CD8-positive, alpha-beta memory T cell (primary cell): ENCODE measurements at places on chromosomes 13 and 19.

DNA sequence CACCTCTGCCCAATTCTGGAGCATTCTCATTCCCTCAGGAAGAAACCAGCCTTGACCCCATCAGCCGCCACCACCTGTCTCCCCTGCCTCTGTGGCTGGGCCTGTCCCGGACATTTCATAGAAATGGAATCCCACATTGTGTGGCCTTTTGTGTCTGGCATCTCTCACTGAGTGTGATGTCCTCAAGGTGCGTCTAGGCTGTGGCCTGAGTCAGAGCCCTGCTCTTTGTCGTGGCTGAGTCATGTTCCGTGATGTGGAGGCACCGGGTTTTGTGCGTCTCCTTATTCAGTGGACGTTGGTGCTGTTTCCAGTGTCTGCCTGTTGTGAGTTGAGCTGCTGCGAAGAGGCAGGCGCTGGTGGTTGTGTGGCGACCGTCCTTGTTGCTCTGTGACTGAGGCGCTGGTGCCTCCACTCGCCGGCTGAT lies 3.5 kb downstream of the FZR1 start:
- DNase-seq = no peak

- no peak for DNase-seq
These were observed 7.2 kb upstream of the EPHX3 start for GRCh38 chr19:15239337-15239949.

DNA sequence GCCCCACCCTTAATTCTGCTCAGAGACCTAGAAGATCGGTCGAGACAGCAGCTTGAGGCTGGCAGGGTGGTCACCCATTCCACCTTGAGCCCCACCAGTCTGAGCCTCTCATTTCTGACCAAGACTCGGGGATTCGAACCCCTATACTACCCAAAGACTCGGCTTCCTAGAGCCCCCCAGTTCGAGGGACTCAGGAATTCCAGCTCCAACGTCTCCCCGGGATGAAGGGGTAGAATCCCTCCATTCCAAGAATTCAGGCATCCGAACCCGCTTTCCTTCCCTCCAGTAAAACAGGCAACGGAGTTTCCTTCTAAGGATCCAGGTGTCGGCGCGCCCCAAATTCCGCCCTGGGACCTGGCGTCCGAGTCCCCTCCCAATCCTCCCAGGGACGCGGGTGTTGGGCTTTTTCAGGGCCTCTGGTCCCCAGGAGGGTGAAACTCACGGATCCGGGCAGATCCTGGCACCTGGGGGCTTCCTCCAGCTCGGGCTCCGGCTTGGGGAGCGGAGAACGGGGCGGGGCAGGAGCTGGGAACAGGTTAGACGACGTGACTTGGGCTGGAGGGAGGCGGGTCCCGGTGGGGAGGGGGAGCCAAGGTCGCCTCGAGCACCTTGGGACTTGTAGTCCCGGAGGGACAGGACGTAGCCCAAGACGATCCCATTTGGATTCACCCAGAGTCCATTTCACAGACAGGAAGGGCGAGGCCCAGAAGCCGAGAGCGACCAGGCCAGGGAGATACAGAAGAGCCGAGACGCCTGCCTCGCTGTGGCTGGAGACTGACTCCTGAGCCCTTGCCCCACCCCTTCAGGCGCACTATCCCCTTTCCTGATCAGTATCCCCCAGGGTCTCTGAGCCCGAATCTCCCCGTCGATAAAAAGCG lies at the start of gene PPP1R13L:
Gene PPP1R13L, minus strand, starts transcription at position 513 of the 878 bp plus-strand sequence. CDS start 6,751 bp downstream, outside the sequence.
- no peak for DNase-seq

GRCh38 chr19:31041461-31041860 lies 307.8 kb downstream of the TSHZ3 start:
- DNase-seq = no peak

DNA sequence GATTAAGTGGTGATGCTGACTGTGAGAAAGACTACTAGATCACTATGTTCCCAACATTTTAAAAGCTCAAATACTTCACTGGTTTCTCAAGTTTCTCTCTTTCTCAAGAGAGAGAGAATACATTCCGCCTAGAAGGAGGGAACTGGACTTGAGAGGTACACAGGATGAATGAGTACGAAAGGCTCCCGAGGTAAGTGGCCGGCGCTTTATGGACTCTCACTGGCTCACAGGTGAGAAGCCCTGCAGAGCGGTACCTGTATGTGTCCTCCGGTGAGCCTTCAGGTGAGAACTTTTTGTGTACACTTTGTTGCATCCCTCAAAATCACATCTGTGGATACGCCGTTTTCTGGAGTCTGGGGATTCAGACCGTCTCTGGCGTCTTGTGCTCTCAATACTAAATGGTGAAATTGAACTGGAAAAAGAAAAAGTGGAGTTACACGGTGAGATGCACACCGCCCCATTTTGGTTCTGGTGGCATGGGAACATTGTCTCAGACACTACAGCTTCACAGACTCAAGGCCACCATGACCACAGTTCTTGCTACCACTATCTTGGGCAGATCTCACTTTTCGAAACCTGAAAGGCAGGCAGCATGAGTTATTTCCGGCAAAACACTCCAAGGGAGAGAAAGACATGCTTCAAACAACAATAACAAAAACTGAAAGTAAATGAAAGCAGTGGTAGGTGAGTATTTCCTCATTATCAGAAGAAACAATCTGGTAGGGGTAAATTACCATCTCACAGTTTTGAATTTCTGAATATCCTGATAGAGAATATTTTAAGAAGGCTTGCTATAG lies 418.9 kb downstream of the KLF12 start:
- DNase-seq = peak; percentile 49

DNA sequence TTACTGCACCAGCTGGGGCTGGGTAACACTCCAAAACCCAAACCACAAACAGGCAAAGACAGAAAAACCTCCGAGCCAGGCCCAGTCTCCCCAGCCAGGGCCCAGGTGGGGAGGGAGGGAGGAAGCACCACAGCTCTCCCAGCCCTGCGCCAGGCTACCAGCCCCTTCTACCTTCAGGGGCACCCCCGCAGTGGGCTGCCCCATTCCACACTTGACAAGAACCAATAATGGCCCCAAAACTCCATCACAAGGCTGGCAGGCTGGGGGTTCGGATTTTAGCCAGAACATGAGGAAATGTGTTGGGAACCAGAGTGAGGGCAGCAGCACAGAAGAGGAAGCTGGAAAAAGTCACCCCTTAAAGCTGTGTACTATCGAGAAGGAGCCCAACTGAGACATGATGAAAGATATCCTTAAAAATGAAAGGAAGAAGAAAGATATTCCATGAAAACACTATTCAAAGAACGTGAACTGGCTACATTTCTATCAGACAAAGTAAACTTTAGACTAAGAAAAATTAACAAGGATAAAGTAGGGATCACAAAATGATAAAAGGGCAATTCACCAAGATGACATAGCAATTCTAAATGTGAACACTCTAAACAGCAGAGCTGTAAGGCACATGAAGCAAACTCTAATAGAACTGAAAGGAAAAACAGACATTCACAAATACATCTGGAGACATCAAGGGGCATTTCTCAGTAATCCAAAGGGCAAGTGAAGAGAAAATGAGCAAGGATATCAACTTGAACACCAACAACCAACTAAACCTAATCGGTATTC lies 12.9 kb downstream of the TUBGCP3 start:
- no peak for DNase-seq
